Gastroesophageal sphincter (tissue), 4 donors: ENCODE measurements at places on chromosomes 4 and X. TPM values are rescaled to one million over a fixed set of nuclear protein-coding genes. Genes with fewer than 3 reads are reported as not detected.

GRCh38 chr4:134624365-134624764 is 422.8 kb upstream of the PABPC4L start:
- no peak for ATAC-seq

DNA sequence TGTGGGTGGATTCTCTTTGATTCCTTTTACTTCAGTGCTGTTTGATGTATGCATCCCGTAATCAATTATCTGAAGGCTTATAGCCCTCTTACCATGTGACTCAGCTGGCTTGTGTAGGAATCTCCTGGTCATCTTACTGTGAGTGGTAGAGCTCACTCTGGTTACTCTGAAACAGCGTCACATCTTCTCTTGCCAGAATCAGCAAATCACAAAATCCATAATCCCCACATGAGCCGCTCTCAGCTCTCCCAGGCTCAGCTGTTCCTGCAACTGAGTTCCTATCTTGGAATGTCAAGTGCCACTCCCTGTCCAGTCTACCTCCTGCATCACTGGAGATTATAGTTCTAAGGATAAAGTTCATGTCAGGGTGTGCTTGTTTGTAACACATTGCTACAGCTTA is 278.0 kb downstream of the FBXO8 start:
- no peak for ATAC-seq

- ATAC-seq = no peak
These were observed 8.8 kb downstream of the C4orf50 start for GRCh38 chr4:6009452-6009851.

GRCh38 chr4:1405636-1406393 is 427 bp downstream of the NKX1-1 start:
- ATAC-seq = no peak

DNA sequence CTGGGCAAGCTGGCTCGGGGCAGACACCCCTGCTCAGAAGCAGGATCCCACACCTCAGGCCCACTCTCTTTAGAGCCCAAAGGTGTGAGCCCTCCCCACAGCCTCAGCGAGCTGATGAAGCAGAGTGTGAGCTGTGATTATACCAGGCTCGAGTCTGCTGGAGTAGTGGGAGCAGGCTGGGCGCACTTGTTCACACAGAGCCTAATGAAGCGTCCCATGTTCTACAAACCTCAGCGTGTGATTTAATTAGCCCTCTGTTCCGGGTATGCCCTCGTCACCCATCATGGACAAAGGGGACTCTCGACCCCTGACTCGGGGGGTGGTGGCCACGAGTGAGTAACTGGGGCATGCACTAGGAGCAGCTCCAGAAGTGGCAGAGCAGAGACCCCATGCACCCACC is 62.3 kb downstream of the PPP2R2C start:
- no peak for ATAC-seq

Gene GALNTL6
- total RNA-seq = not detected

Gene SH3RF1
- total RNA-seq = 9.2 TPM

Gene SMS
- total RNA-seq = 84.9 TPM
